ENCODE measurements at places on chromosomes 4 and X.
A peak's percentile ranks its signal among the peaks of the same experiment; 100 is the strongest.

- no peak for DNase-seq
These were observed 427.3 kb upstream of the FAM241A start for GRCh38 chr4:111717921-111718320.

- no peak for DNase-seq
These were observed 330.4 kb upstream of the NWD2 start for GRCh38 chr4:36914106-36914505.

DNA sequence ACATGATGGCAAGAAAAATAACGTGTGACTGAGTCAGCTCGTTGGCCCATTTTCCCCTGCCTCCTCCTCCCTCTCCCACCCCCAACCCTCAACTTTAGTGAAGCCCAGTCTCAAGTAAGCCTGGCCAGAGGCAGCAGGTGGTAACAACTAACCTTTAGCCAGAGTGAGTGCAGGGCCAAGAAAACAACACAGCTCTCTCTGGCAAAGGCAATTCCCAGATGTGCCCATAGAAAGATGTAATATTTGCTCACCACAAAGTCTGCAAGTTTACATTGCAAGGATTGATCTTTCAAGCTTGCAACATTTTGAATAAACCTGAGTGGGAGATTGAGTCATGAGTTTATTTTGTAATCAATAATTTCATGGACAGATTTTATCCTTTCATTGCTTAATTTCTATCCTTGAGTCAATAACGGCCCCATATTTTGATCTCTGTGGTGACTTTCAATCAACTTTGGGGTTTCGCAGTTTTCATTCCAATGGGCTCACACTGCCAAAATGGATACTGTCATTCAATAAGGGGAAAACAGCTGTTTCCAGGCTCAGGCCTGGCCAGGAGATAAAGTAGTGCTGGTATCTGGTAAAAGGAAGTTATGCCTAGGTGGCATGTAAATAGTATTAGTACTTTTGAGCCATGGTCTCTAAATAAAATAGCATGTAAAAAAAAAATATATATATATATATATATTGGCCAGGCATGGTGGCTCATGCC, 130.7 kb upstream of the TMEM164 start:
- no peak for DNase-seq

DNA sequence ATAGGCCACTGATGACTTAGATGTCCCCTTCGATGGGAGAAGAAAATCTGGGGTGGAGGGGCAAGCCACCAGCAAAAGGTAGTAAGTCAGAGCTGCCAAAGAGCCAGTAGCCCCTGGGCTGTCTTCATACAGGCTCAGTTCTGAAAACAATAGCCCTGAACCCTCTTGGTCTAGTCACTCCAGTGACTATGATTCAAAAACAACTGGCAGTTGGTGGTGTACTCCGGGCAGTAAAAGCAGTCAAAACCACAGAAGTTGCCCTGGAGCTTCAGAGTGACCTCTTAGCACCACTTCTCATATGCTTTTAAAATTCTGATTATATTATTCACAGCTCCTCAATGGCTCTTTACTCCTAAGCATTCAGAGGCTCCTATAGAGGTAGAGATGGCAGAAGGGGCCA, 164.3 kb upstream of the MAMLD1 start:
- peak; percentile 53 for DNase-seq

- no peak for DNase-seq
These were observed 9.0 kb downstream of the CTBP1 start for GRCh38 chr4:1239950-1240307.

GRCh38 chr4:180350901-180351300, 1892.3 kb upstream of the TENM3 start:
- DNase-seq, result no peak

DNA sequence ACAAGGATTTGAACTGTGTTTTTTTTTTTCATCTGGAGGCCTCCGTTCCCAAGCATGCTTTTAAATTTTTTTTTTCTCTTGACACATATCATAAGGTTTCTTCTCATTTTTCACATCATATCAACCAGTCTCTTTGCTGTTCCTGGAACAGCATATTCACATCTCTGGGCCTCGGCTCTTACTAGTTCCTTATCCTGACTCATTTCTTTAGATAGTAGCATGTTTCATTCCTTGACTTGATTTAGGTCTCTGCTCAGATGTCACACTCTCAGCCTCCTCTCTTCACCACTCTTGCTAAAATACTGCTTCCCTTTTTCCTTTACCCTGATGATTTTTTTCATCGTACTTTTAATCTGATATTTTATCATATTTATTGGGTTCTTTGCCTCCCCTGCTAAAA, 976.4 kb upstream of the FTHL17 start:
- no peak for DNase-seq

GRCh38 chrX:38859602-38860001, 58.3 kb downstream of the MID1IP1 start:
- no peak for DNase-seq

DNA sequence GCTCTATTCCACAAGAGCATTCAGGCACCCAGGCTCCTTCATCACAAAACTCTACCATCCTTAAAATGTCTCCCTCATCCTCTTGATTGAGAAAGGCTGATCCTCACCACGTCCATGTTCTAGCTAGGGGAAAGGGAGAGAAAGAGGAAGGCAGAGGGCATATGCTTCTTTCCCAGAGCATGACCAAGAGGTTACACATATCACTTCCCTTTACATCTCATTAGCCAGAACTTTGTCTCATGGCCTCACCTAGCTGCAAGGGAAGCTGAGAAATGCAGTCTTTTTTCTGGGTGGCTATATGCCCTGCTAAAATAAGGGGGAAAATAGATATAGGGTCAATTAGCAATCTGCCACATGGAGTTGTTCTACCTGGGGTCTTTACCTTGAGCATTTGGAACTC, 42.7 kb downstream of the LONRF3 start:
- no peak for DNase-seq

- DNase-seq, result no peak
These were observed 43.3 kb downstream of the CAMK2D start for GRCh38 chr4:113718252-113718651.

DNA sequence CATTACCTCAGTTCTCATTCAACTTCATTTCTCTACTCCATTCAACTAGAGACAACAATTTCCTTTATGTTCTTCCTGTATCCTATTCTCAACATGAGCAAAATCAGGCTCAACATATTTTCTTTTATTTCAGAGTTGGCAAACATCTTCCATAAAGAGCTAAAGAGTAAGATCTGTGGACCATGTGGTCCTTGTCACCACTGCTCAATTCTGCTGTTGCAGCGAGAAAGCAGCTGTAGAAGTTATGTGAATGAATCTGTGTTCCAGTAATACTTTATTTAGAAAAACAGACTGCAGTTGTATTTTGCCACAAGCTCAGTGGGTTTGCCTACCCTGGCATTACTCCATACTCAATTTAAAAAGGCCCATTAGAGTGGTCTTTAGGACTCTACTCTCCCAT, 2057.3 kb downstream of the ARAP2 start:
- DNase-seq, result no peak
